Myometrial cell (primary cell): ENCODE measurements at places on chromosomes 4 and X. TPM values are rescaled to one million over a fixed set of nuclear protein-coding genes. Genes with fewer than 3 reads are reported as not detected.

Gene SEC24B
- 20.2 and 22.5 TPM in 2 replicates for total RNA-seq

Gene CABS1
- total RNA-seq = not detected in 2 replicates

Gene ABHD18
- 2.6 and 4.8 TPM in 2 replicates for total RNA-seq

Gene HSFX4
- not detected in 2 replicates for total RNA-seq

Gene FAT1
- total RNA-seq = 74.7 and 83.3 TPM in 2 replicates
